ENCODE measurements at places on chromosomes 2 and 18.
A peak's percentile ranks its signal among the peaks of the same experiment; 100 is the strongest.

DNA sequence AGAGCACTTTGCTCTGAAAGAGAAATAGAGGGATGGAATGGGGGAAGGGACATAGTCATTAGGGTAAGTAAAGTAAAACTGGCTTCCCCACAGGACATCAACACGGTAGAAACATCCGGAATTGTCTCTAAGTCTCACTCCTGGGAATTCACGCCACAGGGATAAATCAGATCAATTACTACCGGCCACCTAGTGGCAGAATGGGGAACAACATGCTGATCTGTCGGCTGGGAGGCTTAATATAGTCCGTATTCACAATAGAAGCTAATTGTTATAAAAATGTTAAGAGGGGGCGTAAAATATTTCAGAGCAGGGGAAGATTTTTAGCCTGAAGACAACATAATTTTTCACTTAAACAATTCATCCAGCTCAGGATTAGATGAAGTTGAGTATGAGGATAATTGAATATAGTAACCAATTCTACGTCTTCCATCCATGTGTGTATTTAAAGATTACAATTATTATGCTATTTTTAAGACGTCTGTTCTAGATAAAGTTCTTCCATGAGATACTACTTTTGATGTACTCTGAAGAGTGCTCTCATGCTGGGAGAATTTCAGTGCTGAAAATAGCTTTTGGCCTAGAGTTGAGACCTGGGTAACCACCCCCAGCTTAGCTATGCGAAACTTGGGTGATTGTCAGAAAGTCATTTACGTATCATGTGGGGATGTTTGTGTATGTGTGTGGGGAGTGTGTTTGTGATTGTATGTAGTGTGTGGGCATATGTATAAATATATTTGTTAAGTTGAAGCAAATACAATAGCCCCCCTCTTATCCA lies 65.7 kb downstream of the LRRTM1 start:
- DNase-seq, result peak; percentile 2

GRCh38 chr2:27828305-27828704 lies 56.8 kb downstream of the MRPL33 start:
- DNase-seq, result no peak

GRCh38 chr2:240995041-240996021 lies 3.1 kb upstream of the SNED1 start:
- DNase-seq, result no peak

GRCh38 chr2:17793803-17794354 lies 22.4 kb upstream of the MSGN1 start:
- peak; percentile 38 for DNase-seq

GRCh38 chr2:238203973-238204683 lies 633 bp upstream of the ILKAP start:
- no peak for DNase-seq

- peak; percentile 23 for DNase-seq
These were observed 447 bp downstream of the RETSAT start for GRCh38 chr2:85353876-85354285.

- no peak for DNase-seq
These were observed 499.3 kb downstream of the IRS1 start for GRCh38 chr2:226300196-226300886.

DNA sequence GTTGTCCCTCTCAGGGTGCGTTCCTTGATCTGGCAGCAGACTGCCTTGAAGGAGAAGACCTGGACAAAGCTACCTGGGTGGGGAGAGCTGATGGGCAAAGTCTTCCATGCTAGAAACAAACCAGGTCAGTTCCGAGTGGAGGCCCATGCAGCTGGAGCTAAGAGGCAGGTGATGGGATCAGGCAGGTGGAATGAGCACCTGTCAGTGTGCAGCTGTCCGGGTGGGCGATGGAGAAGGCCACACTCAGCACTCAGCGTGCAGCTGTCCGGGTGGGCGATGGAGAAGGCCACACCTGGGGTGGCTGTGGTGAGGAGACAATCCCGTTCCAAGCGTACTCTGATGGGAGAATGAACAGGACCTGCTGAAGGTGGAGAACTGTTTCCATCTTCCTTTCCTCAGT lies 237.3 kb upstream of the MYT1L start:
- no peak for DNase-seq

GRCh38 chr2:173770947-173771678 lies 194.1 kb downstream of the SP3 start:
- no peak for DNase-seq

GRCh38 chr2:18245375-18245774 lies 315.1 kb downstream of the RDH14 start:
- DNase-seq, result peak; percentile 33

- DNase-seq, result no peak
These were observed 899.5 kb upstream of the KLHL29 start for GRCh38 chr2:22485486-22485885.

GRCh38 chr2:221285148-221285547 lies 287.0 kb downstream of the EPHA4 start:
- DNase-seq, result peak; percentile 19

- DNase-seq, result no peak
These were observed 29.7 kb upstream of the IL1B start for GRCh38 chr2:112866128-112866835.

- peak; percentile 80 for DNase-seq
These were observed 92.9 kb upstream of the CYP1B1 start for GRCh38 chr2:38168710-38169480.

DNA sequence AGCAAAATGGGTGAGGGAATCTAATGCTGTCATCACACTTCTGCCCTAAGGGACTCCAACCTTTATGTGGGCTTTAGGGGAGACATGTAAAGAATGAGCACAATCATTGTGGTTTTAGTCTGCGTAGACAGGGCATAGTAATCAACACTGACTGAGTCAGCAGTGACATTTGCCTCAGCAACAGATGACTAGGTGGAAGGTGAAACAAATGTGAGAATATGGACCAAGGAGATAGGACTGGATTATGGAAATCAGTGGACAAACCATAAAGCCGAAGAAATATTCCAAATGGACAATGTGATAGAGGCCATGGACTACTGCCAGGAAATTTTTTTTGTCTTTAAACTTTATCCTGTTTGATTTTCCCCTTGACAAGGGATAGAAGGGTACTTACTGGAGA lies 83.9 kb downstream of the PDK1 start:
- peak; percentile 81 for DNase-seq

GRCh38 chr2:65957454-65957853 lies 477.5 kb upstream of the MEIS1 start:
- no peak for DNase-seq
